Large intestine (tissue), 12 donors: ENCODE measurements at places on chromosomes 3 and 15. TPM values are rescaled to one million over a fixed set of nuclear protein-coding genes. Genes with fewer than 3 reads are reported as not detected.

DNA sequence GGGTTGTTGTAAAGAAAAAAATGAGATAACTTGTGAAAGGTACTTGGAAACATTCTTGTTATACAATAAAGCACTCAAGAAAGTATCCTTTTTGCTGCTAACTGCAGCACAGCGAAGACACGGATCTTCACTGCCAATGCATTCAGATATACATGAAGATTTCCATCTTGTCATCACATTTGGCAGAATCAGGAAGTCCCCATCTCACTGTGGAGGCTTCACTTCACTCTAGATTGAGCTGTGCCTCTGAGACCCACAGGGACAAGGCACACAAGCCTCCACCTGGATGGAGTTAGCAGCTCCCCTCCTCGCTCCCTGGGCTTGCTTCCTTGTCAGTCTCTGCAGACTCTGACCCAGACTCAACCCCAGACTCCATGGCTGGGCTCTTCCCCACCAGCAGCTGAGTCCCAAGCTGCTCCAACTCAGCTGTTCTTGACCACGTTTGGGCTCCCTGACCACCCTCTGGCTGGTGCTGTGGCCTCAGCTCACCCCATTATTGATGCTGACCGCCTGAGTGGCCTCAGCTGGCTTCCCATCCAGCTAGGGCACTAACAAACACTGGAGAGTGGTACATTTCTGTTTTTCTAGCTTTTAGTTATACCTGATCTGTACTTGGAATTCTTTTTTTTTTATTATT lies 45.4 kb upstream of the SMAD3 start:
- DNase-seq: no peak

STX19 gene
- 0.34 TPM for polyA plus RNA-seq

DNA sequence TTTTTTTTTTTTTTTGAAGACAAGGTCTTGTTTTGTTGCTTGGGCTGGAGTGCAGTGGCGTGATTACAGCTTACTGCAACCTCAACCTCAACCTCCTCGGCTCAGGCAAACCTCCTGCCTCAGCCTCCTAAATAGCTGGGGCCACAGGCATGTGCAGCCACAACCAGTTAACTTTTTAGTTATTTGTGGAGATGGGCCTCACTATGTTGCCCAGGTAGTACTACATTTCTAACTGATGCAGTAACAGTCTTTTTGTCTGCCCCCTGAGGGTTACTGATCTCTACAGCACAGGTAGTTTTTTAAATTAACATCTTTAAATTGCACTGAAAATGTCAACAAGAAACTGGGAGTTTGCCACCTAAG lies 3.4 kb upstream of the LMLN start:
- DNase-seq: no peak

- DNase-seq: peak; percentile 22
Measured at GRCh38 chr3:130081351-130081881, at the start of gene ALG1L2. TSS of gene ALG1L2 (plus strand) at chr3:130081831. CDS start at chr3:130082017, 186 bp downstream.

ATP2B2 gene
- polyA plus RNA-seq: 1.5 TPM

NR2C2 gene
- 51.0 TPM for polyA plus RNA-seq

DNA sequence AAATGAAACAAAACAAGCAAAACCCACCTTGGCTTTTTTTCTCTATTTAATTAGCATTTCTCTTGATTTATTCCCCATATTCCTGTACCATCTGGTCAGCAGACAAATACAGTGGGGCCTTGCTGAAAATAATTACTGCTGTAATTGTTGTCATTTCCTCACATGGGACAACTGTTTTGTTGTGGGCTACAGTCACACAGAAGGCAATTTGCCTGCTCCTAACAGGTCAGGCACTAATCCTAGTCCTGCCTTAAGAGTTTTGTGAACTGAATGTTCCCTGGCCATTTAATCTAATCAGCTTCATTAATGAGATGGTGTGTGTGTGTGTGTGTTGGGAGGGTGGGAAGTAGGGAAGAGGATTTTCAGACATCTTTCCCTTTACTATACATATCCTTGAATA lies 11.6 kb downstream of the TRPC1 start:
- DNase-seq: no peak
